T-cell (primary cell): ENCODE measurements at places on chromosomes 7 and 10. TPM values are rescaled to one million over a fixed set of nuclear protein-coding genes. Genes with fewer than 3 reads are reported as not detected.

The NUTM2E gene
- total RNA-seq: not detected

The PNLIP gene
- 2.3 TPM for total RNA-seq

The UNCX gene
- not detected for total RNA-seq

The HOXA13 gene
- not detected for total RNA-seq

The TAC1 gene
- total RNA-seq: not detected

The SPDYE9 gene
- not detected for total RNA-seq

The VAX1 gene
- not detected for total RNA-seq

DNA sequence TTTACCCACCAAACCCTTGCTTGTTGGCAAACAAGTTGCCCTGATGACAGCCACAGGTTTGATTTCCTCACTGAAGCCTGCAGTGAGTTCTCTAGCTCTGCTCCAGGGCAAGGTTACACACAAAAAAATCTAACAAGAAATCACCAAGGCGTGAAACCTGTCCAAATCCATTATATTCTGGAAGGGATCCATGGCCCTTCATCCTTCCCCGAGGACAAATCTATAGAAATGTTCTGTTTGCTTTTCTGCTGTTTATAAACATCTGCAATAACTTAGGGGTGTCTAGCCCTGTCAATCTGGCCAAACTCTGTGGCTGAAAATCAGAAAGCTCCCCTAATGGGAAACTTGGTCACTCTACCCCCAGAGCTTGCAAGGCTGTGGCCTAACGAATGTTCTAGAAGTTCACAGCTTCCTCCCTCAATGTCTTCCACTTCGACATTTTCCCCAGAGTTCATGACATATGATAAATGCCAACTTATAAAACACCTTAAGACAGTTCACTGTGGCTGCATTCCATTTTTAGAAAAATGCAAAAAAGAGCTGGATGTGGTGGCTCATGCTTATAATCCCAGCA is 164.5 kb downstream of the PRPF18 start:
- DNase-seq: no peak

DNA sequence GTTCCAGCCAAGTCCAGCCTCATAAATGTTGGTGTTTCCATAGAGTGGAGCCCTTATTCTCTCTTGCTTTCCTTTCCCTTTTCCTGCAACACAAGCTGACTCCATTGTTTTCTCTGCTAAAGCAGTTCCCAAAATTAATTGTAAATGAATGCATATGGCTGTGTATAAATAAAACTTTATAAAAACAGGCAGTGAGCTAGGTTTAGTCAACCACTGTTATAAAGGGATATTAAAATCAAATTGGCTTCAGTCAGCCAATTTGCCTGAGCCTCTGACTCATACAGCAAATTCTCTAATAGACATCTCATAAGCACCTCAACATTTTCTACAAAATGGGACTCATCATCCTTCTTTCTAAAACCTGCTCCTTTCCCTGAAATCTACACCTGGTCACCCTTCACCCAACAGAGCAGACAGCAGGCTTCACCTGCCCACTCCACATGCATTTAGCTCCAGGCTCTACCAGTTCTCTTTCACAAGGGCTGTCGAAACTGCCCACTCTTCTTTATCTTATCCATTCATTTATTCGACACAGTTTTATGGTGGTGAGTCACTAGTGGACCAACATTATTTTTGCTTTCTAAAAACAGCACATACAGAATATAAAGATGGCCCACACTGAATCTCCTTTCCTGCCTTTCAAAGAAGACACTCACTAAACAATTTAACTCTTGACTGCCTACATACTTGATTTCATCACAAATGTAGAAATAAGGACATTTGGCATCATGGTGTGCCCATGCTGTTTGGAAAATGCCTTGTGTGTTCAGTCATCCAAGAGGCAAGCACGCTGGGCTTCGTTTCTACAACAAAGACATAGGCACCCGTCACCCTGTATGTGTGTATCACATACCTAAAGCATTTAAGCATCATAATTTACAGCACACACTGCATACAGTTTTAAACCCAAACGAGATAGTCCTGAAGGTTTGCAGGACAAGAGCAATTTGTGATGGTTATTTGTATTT is 74.6 kb upstream of the C7orf33 start:
- DNase-seq: no peak

GRCh38 chr10:26215935-26216584 is 514 bp upstream of the GAD2 start:
- no peak for DNase-seq

DNA sequence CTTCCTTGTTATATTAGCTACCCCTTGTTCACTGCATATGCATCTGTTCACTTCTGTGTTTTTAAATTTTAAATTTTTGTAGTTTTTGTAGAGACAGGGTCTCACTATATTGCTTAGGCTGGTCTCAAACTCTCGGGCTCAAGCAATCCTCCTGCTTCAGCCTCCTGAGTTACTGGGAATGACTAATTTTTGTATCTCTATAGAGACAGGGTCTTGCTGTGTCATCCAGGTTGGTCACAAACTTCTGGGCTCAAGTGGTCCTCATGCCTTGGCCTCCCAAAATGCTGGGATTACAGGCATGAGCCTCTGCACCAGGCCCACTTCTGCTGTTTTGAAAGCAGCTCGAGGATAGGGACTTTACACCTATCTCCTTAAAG is 64.6 kb downstream of the PRTFDC1 start:
- no peak for DNase-seq

GRCh38 chr7:138668229-138668596 is 32.9 kb downstream of the SVOPL start:
- DNase-seq: no peak

GRCh38 chr7:44530990-44531389 is 10.1 kb downstream of the NPC1L1 start:
- no peak for DNase-seq

GRCh38 chr7:42893346-42894240 is 18.3 kb downstream of the C7orf25 start:
- DNase-seq: no peak

- no peak for DNase-seq
These were observed 108.2 kb upstream of the NFE2L3 start for GRCh38 chr7:26043801-26044200.

DNA sequence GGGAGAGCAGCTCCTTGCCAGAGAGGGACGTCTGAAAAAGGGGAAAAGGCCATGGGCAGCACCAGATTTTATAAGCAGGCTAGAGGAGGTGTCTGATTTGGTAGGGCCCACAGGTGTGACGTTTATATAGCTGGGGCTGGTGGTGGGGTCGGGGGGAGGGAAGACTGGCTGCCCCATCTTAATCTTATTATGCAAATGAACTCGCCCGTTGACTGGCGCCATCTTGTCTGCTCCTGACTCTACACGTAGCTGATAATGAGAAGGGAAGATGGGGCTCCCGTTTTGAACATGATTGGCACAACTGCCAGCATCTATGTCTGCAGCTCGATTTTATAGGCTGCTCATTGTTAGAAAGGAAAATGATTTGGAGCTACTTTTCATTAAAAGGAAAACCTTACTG is 28.6 kb upstream of the CADPS2 start:
- no peak for DNase-seq

GRCh38 chr7:43196379-43196778 is 83.9 kb downstream of the HECW1 start:
- DNase-seq: no peak

GRCh38 chr10:89391907-89392756 is at the start of gene IFIT1:
Gene IFIT1 (plus strand): TSS chr10:89392623. CDS start chr10:89392713, 90 bp downstream.
- peak; percentile 18 for DNase-seq

- DNase-seq: no peak
These were observed 245.9 kb upstream of the PHYHIPL start for GRCh38 chr10:58930500-58930899.

DNA sequence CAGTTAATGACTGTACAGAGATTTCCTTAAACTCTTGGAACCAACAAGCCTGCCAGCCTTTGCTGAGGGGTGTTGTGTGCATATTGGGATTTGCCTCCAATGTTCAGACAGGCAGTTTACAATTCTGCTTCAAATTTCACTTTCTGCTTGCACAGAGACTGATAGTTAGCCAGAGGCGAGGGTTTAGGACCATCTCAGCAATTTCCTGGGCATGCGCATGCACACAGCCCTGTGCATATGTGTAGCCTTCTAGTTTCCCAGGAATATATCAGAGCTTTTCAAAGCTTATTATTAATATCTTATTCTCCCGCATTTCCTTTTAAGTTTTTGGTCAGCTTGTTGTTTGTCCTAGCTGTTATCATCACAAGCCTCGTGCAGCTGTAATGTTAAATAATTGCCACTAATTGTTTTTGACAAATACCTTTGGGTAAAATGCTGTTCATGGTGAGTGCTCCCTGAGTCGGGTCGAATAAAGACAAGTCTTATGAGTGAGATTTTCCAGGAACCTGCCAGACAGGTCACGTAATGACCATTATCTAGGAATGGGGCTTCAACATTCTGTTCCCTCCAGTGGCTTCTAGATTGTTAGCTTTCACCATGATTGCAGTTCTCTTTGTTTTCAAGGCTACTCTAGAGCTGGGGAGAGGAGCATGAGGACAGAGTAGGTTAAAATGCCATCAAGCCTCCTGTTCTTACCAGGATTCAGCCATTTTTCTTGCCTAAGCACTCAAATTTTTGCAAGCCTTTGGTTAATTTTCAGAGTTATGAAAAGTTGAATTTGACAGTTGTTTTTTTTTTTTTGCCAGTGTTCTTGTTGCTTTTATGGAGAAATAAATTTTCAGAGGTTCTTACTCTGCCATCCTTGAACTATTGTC is 24.1 kb upstream of the DNAJC1 start:
- DNase-seq: no peak

GRCh38 chr10:18984531-18984930 is 64.1 kb upstream of the MALRD1 start:
- no peak for DNase-seq

GRCh38 chr10:58781873-58782488 is 269.3 kb downstream of the BICC1 start:
- no peak for DNase-seq

GRCh38 chr7:157228864-157229422 is 90.2 kb downstream of the UBE3C start:
- DNase-seq: peak; percentile 5

GRCh38 chr10:128850647-128851046 is 616.4 kb upstream of the MGMT start:
- DNase-seq: no peak

GRCh38 chr7:30800785-30801252 is 29.6 kb downstream of the MINDY4 start:
- DNase-seq: peak; percentile 19

- no peak for DNase-seq
These were observed 30.6 kb downstream of the TMEM243 start for GRCh38 chr7:87188930-87189329.

GRCh38 chr7:35802649-35803048 is 1.8 kb downstream of the SEPTIN7 start:
- peak; percentile 21 for DNase-seq

DNA sequence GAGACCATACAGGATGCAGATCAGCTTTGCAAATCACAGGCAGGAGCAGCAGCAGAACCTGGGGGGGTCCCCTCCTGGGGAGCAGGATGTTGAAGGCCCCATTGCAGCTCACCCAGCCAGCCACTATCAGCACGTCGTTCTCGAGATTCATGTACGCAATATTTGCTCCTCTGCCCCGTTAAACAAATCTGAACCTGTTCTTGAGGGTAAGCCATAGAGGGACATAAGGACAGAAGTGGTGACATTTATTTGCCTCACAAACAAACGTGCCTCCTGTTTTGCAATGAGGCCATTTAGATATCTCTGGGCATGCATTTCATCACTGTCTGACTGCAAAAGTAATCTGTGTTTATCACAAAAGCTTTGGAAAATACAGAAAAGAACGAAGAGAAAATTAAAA is 87.3 kb upstream of the BAIAP2L1 start:
- no peak for DNase-seq

GRCh38 chr7:2927592-2927991 is 83.5 kb upstream of the GNA12 start:
- no peak for DNase-seq

GRCh38 chr7:117017017-117017451 is 63.7 kb downstream of the ST7 start:
- DNase-seq: no peak
